Breast epithelium (tissue), 4 donors: ENCODE measurements at places on chromosomes 3 and 15.

- no peak for DNase-seq
These were observed 203.2 kb downstream of the CGGBP1 start for GRCh38 chr3:87855616-87856015.

DNA sequence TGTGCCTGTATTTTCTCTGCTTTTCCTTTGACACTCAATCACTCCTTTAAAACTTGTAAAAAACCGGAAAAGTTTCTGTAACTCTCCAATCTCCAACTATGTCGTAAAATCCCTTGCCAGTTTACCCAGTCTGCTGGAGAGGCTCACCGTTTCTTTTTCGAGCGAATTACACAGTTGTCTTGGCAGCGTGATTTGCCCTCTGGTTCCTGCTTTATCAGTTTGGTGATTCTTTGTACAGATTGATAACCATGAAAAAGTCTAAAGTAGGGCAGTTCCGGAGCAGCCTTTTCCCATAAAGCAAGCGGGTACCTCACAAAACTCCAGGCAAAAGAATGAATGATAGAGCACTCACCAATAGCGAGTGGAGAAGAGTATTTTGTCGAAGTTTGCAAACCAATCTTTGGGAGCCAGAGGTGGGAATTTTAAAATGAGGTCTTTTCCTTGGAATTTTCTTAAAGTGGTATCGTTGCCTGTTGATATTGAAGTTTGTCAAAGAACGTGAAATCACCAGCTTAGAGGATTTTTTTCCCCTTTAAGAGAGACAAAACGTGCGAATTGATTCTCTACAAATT lies at the start of gene TTC23:
Gene TTC23, minus strand, starts transcription at position 312 of the 572 bp plus-strand sequence. CDS start 20,869 bp downstream, outside the sequence.
- DNase-seq, result no peak

DNA sequence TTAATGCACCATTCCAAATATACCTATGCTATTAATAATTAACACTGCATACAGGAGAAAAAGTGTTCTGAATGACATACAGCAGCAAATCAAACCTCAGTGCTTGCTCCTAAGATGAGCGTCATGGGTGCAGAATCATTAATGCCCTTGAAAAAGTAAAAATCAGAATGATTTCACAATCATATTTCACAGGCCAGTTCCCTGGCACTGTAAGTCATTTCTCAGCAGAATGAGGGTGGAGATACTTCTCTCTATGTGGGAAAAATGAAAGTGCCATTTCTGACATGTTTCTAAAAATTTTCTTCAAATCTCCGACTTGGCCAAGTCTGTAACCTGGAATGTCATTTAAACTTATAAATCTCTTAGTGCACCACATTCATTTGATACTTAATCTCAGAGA lies 549.8 kb upstream of the AGTR1 start:
- no peak for DNase-seq

DNA sequence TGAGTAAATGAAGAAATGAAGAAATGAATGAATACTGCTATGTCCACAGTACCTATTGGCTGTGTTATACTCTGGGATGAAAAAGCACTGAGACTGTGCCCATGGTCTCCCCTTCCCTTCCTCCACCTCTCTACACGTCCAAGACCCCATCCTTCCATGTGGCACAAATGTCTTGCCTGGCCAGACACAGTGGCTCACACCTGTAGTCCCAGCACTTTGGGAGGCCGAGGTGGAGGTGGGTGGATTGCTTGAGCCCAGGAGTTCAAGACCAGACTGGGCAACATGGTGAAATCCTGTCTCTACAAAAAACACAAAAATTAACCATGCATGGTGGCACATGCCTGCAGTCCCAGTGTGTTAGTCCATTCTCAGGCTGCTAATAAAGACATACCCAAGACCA lies 200.1 kb downstream of the FAM43A start:
- no peak for DNase-seq

GRCh38 chr3:14633819-14634424 lies 17.6 kb upstream of the CCDC174 start:
- DNase-seq, result no peak

DNA sequence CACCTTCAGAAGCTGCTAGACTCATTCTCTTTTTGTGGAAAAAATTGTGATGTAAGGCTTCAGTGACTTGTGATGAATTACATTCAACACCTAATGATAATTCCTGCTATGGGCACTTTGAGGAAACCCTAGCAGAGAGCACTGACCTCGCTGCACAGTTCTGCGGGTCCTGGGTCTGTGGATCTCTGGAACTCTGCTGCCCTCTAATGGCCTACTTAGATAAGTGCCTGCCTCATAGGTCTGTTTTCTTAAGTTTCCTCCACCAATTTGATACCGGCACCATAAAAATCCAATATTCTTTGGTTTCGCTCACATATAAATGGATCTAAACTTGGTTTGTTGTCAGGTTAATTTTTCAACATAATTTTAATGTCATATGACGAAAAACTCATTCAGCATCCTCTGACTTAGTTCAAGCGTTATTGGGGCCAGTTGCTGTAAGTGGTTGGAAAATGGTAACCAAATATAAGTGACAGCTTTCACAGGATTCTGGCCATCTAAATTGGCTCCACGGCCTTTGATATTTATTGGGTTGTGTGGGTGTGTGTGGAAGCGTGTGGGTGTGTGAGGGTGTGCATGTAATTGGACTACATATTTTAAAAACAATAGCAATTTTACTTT lies 10.4 kb downstream of the SLITRK3 start:
- no peak for DNase-seq

GRCh38 chr15:47577000-47577399 lies 140.3 kb upstream of the SEMA6D start:
- DNase-seq, result no peak

DNA sequence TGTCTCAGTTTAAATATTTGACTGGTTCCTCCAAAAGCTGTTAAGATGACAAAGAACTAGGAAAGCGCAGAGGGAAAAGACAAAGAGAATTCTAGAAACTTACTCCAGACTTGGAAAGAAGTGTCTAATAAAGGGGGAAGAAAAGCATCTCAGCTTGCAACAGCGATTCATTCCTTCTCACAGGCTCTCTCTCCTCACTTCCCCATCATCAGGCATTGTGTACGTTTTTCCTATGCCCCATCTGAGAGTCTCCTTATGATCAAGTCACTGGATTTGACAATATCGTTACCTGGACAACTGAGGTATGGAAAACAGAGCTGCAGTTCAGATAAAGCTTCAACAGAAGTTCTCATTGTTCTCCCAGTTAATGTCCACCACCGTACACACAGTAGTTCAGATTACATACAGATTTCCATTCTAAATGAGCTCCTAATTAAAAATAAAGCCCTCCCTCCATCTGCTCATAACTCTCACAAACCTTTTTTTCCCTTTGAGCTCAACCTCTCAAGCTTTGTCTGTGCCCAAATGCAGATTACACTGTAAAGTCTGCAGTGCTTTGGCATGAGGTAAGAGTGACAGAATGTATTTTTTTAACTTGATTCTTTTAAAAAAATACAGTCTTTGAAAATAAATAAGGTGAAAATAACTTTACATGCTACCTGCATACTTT lies 254.4 kb upstream of the THBS1 start:
- no peak for DNase-seq

GRCh38 chr3:141904203-141904602 lies 27.8 kb downstream of the ATP1B3 start:
- no peak for DNase-seq

GRCh38 chr15:29785136-29785535 lies 37.1 kb downstream of the TJP1 start:
- DNase-seq, result no peak

DNA sequence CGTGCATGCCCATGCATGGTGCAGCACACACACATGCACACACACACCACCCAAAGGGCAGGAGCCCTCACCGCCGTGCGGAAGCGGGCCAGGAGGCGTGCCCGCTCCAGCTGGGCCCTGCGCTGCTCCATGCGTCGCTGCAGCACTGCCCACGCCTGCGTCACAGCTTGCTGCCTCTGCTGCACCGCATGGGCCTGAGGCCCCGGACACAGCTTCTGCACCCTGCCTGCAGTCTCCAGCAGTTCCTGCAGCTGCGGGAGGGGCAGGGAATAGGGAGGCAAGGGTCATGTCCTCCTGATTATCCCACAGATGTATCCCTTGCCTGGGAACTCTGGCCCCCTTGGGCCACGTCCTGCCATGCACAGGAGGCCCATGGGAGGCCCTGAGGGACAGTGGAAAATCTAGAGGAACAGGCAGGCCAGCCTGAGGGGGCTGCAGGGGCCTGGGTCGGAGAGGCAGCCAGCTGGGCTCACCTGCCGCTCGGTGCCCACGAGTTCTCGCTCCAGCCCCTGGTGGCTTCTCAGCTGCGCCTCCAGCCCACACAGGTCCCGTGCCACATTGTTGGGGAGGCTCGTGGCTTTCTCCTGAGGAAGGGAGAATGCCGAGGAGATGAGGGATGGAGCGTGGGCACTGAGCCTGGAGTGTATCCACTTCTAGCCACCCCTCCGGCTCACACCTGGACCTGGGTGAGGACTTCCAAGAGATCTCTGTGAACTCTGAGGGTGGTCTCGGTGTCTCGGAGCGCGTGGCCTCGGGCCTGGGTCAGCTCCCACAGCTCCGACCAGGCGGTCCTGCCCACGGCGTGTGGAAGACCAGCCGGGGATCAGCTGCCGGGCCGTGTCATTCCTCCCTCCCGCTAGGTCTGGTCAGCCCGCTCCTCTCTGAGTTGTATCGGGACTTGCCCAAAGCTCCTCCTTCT lies 23.8 kb downstream of the SPTBN5 start:
- DNase-seq, result no peak

DNA sequence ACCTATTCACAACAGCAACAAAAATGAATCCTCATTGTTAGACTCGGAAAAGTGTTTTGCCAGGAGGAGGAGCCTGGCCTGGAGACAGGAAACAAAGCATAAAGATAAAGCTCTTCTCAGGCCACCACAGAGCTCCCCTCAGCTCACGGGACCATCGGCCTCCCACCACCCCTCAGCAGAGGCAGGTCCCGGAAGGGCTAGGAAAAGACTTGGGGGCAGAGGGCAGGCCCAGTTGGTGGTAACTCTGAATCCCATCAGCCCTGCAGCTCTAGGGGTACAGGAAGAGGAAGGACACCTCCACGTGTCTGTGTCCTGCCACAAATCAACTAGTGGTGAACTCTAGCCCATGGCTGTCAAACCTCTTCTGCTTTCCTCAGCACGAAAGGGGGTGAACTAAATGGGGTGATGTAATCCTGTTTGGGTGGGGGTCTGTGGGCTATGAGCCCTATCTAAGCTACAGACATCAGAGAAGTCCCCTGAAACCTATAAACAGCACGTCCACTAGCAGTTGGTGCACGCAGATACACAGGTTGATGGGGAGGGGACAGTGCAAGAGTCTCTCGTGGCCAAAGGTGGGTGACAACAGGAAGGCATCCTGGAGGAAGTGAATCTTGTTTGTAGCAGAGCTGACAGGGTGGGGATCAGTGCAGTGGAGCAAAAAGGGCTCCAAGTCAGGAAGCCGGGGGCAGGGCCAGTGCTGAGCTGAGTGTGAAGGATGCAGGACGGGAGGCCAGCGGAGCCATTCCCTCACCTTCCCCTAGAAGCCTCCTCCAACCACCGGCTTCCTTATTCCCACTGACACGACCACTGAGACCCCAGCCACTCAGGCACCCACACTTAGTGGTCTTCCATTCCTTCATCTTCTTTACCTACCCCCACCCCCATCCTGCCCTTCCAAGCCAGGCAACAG lies 111.1 kb upstream of the HACD2 start:
- DNase-seq, result no peak

DNA sequence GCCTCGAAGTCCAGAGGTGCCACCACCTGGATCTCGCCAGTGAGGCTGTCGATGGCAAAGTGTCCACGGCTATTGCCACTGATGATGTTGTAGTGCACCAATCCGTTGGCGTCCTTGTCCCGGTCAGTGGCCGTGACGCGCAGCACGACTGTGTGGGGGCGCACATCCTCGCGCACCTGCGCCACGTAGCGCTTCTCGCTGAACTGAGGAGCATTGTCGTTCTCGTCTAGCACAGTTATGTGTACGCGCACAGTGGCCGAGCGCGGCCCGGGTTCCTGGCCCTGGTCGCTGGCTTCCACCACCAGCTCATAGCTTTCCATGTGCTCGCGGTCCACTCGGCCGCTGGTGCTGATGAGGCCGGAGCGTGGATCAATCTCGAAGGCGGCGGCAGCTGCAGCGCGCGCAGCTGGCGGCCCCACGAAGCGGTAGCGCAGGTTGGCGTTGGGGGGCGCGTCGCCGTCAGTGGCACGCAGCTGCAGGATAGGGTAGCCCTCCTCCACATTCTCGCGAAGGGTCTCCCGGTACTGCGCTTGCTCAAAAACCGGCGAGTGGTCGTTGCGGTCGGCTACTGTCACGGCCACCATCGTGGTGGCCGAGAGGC lies 1.8 kb downstream of the CELSR3 start:
- no peak for DNase-seq

GRCh38 chr15:73740152-73741048 lies 12.8 kb downstream of the INSYN1 start:
- DNase-seq, result no peak

DNA sequence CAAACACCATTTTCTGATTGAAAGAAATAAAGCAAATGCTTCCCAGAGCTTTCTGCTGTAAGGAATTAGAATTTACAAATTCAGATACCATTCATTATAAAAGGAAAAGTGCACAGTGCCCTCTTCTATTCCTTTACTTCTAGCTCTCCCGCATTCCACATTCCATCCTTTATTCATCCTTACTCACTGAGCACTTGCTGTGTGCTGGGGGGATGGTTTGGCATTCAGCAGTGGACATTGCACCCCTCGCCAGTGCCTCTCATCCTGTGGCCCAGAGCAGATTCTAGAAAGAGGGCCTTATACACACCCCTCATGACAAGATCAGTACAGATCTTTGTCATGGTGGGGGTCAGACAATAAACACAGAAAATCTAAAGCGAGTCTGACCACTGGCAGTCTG lies 73.0 kb downstream of the MGLL start:
- no peak for DNase-seq

DNA sequence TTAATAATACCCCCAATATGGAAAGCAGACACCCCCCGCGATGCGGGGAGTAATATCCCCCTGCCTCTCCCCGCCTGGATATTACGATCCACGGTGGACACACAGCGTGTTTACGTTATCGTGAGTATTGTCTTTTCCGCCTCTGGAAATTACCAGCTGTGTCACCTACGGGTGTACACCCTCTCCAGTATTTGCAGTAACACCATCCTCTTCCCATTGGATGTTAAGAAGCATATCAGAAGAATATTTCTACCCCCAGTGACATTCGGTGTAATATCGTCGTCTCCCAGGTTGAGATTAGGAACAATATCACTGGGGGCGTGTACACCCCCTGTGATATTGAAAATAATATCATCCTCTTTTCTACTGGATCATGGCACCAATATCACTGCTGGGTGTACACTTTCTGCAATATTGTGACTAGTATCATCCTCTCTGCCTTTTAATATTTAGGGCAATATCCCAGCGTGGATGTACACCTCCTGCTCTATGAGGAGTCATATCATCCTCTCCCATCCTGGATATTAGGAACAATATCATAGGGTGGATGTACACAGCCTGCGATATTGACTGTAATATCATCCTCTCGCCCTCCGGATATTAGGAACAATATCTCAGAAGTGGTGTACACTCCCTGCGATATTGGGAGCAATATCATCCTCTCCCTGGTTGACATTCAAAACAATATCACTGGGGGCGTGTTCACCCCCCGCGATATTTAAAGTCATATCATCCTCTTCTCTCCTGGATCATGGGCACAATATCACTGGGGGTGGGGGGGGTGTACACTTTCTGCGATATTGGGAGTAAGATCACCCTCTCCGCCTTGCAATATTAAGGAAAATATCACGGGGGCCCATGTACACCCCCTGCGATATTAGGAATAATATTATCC lies 20.3 kb upstream of the BMF start:
- DNase-seq, result no peak
